Pancreas (tissue), 10 donors: ENCODE measurements at places on chromosomes 11 and 22. TPM values are rescaled to one million over a fixed set of nuclear protein-coding genes. Genes with fewer than 3 reads are reported as not detected.

LRRC74B gene
- polyA plus RNA-seq: not detected

SRRD gene
- polyA plus RNA-seq: 11.2 TPM

MISFA gene
- 3.4 TPM for polyA plus RNA-seq

AMBRA1 gene
- polyA plus RNA-seq: 8.2 TPM

CYP2R1 gene
- polyA plus RNA-seq: 33.0 TPM

GRCh38 chr11:77821349-77821851, 456 bp downstream of the AAMDC start:
- no peak for DNase-seq
